ENCODE measurements at places on chromosomes 5 and 9. TPM values are rescaled to one million over a fixed set of nuclear protein-coding genes. Genes with fewer than 3 reads are reported as not detected.

The FOXE1 gene
- not detected for total RNA-seq

The LHX6 gene
- total RNA-seq: under 0.01 TPM

The IRGM gene
- 2.5 TPM for total RNA-seq

The BNC2 gene
- 2.5 TPM for total RNA-seq

The PRLR gene
- total RNA-seq: 1.6 TPM

The SPATA31E1 gene
- not detected for total RNA-seq

The LOX gene
- total RNA-seq: 0.42 TPM

The AQP3 gene
- 22.1 TPM for total RNA-seq

The RANBP17 gene
- total RNA-seq: 6.2 TPM

The GLE1 gene
- 12.7 TPM for total RNA-seq

Data from mononuclear cell (primary cell).